EL (cell line): ENCODE measurements at places on chromosomes 6 and 20.
A peak's percentile ranks its signal among the peaks of the same experiment; 100 is the strongest.

- DNase-seq = no peak
Measured at GRCh38 chr20:61204206-61204605, 47.9 kb upstream of the CDH4 start.

DNA sequence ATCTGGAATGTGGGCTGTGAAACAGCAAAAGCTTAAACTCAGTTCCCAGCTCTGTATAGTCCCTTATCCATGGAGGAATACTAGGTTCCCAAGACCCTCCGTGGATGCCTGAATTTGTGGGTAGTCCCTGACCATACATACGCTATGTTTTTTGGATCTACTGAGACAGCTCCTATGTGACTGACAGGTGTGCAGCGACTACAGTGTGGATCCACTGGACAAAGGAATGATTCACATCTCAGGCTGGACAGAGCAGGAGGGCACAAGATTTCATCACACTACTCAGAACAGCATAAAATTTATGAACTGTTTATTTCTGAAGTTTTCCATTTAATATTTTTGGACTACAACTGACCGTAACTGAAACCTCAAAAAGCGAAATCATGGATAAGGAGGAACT lies 125.3 kb downstream of the MAP7 start:
- no peak for DNase-seq

GRCh38 chr20:35171753-35172433 lies at the start of gene PROCR:
TSS of gene PROCR (plus strand) at chr20:35172072. CDS start at chr20:35172155, 83 bp downstream.
- DNase-seq = peak; percentile 98

DNA sequence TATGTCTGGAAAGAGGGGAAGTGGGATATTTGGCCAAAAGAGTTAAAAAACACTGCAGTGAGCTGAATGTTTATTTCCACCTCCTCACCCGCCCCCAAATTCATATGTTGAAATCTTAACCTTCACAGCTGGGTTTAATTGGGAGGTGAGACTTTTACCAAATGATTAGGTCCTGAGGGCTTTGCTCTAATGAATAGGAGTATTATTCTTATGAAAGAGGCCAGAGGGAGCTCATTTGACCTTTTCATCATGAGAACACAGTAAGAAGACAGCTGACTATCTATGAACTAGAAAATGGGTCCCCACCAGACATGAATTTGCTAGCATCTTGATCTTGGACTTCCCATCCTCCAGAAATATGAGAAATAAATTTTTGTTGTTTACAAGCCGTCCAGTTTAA lies 1028.9 kb downstream of the PHF3 start:
- DNase-seq = no peak

GRCh38 chr6:45880159-45880558 lies 135.5 kb downstream of the CLIC5 start:
- DNase-seq = no peak

GRCh38 chr6:106693418-106693817 lies 64.0 kb downstream of the QRSL1 start:
- no peak for DNase-seq

GRCh38 chr20:20459726-20460125 lies 91.8 kb downstream of the INSM1 start:
- no peak for DNase-seq

DNA sequence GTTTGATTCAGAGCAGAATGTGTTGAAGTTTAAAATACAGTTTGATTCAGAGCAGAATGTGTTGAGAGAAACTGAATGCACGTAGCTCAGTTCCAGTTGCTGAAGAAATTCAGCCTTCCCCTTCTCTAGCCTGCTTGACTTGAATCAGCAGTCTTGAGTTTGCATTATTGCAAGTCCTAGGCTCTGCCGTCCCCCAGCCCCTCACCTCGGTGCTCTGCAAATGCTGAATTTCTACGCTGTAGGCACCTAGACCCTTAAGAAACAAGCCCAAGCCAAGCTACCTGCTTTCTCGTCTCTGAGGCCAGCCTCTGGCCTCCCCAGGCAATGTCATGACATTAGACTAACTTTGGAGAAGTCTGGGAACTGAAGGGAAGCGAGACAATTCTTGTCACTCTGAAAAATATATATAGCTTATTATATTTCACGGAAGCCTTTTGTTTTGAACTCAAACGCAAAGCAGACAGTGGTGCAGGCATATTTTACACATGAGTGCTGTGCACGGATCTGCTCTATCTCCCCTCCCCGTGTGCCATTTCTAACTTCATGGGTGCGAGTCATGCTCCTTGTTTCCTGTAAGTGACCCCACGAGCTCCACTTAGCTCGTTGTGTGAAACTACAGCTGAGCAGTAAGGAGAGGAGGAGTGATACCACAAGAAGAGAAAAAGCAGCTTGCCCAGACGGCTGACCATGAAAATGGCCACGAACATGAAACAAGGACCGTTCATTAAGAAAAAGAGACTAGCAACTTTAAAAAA lies 71.4 kb upstream of the DUSP22 start:
- DNase-seq = peak; percentile 56

GRCh38 chr20:50392138-50392866 lies 117.9 kb upstream of the PTPN1 start:
- no peak for DNase-seq

DNA sequence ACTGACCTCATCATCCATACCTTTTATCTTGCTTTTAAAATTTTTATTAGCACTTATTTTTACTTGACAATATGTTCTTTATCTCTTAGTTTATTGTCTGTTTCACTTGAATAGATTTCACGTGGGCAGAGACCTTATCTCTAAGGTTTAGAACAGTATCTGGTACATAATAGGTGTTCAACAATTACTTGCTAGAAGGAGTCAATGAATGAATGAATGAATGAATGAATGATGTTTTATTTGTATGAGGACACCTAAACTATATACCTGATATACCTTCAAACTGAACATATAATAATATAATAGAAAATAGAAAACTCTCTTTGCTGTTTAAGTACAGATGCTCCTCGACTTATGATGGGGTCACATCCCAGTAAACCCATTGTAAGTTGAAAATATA lies 412.6 kb downstream of the CDKAL1 start:
- no peak for DNase-seq

DNA sequence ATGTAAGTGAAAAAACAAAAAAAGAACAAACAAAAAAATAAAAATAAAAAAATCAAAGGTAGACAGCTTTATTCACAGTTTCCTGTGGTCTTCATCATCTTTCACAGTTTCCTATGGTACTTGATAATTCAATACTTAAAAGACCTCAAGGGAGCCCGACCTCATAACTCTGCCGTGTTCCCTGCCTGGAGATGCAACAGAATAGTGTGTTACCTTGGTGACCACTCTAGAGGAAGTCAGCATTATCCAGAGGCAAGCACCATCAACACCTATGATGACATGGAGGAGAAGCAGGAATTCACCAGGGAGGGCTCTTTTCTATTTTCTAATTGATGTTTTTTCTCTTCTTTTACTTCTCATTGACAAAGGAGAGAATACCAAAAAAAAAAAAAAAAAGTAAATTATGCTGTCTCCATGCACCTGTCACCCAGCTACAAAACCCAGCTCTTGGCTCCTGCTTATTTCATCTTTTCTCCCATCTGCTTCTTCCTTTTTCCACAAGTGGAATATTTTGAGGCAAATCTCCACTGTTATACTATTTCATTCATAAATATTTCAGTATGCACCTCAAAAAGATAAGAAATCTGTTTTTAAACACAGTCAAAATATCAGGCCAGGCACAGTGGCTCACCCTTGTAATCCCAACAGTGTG lies 95.8 kb upstream of the STXBP5 start:
- no peak for DNase-seq

GRCh38 chr20:59461526-59461925 lies 142.8 kb upstream of the PHACTR3 start:
- no peak for DNase-seq

DNA sequence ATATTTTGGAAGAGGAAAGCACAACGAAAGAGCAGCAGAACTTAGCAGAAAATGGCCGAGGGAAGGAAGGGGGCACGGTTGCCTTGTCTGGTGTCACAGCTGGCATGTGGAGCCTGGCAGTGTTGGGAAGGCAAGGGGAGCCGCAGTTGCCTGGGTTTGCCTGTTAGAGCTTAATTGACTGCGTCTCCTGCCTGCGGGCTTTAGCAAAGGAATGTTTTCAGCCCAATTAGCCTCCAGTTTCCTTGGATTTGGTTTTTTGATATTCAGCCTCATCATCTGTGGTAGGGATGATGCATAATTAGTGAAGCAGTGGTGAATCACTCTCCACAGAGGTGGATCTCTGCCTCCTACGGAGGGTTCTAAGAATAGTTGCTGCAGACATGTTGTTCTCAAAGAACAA lies 832.6 kb downstream of the QKI start:
- peak; percentile 60 for DNase-seq

DNA sequence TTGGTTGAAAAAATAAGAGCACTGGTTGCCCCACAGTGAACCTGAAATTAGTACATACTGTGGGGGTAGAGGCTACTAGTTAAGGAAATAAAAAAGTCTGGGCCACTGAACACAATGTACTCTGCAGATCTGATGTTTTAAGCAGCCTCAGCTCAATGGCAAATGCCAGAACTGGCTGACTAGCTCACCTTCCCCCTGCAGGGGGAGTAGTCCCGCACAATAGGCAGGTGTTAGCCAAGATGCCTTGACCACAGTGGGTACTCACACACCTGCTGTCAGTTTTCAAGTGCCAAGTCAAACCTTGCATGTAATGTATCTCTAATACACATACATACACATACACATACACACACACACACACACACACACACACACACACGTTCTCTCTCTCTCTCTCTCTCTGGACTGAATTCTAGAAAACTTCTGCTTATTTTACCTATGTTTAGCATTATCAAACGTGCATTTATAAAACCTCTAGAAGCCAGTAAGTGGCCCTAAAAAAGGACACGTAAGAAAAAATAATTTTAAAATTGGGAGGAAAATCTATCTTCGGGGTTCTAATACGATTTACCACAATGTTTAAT lies 36.1 kb downstream of the GMDS start:
- peak; percentile 38 for DNase-seq

DNA sequence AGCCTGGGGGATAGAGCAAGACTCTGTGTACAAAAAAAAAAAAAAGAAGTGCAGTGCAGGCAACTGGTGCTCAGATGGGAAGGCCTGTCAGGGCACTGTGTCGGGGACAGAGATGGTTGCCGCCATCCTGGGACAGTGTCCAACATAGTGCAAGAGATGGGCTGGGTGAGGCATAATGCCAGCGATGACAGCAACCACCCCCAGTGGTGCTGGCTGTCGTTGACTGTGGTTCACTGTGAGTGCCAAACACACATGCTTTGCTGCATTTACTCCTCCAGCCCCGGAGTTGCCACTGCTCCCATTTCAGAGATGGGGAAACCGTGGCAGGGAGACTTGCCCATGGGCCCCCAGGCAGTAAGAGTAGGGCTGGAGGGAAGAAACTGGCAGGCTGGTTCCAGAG lies 5.2 kb upstream of the C20orf203 start:
- no peak for DNase-seq

DNA sequence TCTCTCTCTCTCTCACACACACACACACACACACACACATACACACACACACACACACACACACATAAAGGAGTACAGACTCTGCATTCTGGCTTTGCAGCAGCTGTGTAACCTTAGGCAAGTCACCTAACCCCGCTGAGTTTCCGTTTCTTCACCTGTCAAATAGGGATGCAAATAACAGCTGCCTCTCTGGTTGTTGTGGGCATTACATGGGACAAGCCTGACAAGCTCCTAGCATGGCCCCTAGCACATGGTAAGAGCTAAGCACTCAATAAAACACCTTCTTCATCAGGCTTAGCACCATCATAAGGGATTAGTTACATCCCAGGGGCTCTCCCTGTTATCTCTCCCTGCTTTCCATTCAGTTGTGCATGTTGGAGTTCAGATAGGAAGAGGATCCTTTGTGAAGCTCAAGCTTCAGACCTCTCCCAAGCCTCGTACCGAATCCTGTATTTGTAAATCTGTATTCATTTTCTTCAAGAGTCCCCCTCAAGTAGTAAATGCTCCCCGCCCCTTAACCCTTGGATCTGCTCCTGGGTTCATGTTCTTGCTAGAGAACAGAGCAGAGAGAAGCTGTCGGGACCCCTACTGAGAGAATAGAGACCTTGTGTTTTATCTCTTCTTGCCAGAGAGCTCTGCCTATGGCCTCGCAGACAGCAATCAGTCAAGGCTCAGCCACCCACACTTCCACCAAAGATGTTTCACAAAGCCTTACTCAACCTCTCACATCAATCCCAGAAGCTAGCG lies 2.2 kb downstream of the SLC13A3 start:
- no peak for DNase-seq

DNA sequence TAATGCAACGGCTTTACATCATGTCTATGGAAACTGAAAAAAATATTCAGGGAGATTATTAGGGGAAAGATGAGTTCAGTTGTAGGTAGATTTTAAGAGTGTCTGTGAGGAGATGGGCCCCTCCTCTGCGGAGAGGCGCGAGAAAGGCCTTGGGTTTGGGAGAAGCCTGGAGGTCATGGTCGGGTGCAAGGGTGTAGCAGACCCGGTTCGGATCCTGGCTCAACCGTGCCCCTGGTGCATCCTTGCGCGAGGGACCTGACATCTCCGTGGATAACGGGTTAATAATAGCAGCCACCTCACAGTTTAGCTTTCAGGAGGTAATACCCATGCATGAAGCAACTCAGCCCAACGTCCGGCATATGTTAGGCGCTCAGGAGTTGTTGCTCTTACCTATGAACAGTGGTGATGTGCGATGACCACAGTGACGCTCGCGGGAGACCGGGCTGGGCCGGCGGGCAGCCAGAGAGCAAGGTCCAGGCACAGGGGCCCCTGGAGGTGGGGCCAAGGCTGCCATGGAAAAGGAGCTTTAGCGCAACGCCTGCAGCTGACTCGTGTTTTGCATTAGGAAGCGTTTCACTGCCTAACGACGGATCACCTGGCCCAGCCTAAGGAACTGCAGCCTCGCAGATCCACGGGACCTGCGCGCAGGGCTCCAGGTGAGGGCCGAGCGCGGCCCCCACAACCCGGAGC lies 146.4 kb upstream of the ARID1B start:
- DNase-seq = no peak

DNA sequence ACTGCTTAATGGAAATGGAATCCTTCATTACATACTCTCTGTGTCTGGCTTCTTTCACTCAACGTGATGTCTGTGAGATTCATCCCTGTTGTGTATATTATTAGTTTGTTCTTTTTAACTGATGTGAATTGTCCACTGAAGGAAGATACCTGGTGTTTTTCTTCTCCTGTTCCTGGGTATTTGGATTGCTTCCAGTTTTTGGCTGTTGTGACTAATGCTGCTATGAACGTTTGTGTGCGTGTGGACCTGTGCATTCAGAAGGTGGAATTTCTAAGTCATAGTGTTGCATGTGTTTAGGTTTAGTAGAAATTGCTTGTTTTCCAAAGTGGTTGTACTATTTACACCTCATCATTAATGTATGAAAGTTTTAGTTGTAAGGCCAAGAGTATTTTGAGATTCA lies 3.8 kb downstream of the TULP4 start:
- DNase-seq = no peak

- no peak for DNase-seq
Measured at GRCh38 chr20:23566199-23566932, 1.9 kb downstream of the CST9L start.

GRCh38 chr20:32622585-32623468 lies 37.7 kb upstream of the NOL4L start:
- DNase-seq = no peak

GRCh38 chr6:138455746-138456400 lies 43.4 kb downstream of the NHSL1 start:
- peak; percentile 59 for DNase-seq

- no peak for DNase-seq
Measured at GRCh38 chr20:38202982-38203293, 37.9 kb upstream of the TGM2 start.
